ENCODE measurements at places on chromosomes 3 and 15.

GRCh38 chr15:42843699-42844098 is 76.9 kb downstream of the TTBK2 start:
- DNase-seq = no peak

GRCh38 chr15:85426481-85426880 is 46.1 kb downstream of the AKAP13 start:
- DNase-seq = no peak

DNA sequence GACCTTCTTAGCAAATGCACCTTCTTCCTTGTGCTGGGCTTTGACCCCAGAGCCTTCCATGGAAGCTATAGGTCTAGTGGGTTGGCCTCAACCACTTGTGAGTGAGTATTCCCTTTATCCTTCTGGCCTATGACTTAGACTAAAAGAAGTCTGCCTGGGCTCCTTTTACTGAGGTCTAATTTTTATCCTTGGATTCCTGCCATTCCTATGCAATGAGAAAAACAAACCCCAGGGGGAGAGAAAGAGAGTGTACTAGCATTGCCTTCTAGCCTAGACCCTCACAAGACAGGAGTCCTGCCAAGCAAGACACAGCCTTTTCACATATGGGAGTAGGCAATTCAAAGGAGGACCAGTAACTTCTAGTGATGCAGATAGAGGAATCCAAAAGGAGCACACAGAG is 155.4 kb downstream of the PPM1L start:
- DNase-seq = no peak

- DNase-seq = no peak
These were observed 127.9 kb downstream of the CD47 start for GRCh38 chr3:107962946-107963345.

- DNase-seq = no peak
These were observed 22.5 kb downstream of the POPDC2 start for GRCh38 chr3:119637679-119638477.

DNA sequence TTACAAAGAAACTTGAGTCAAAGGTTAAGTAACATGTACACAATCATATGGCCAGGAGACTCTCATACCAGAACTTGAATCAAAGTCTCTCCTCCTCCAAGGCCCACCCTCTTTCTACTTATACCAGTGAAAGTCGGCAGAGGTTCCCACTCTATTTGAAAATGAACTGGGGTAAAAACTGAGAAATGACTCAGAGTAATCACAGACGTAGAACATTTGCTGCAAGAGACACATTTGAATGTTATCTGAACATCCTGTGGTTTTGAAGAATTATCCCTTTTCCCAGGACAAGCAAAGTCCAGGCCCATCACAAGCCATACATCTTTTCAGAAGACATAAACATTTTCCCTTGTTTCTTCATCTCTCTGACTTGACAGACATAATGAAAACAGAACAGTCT is 55.8 kb downstream of the SHOX2 start:
- no peak for DNase-seq

DNA sequence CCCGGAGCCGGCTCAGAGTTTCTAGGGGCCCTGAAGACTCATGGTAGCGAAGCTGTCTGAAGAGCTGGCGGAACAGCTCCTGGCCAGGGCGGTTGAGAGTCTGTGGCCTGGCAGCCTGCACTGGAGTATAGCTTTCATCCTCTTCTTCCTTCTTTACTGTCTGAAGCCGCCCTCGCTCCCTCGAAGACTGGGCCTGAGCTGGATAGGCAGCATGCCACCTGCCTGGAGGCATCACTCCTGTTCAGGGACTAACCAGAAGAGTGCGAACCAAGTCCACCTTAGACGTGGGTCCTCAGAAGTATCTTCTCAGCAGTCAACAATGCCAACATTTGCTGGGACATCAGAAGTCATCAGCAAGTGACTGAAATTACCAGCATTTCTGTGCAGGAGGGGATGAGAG is 22.2 kb downstream of the ZNF445 start:
- no peak for DNase-seq

GRCh38 chr3:24545887-24546286 is 51.2 kb upstream of the THRB start:
- no peak for DNase-seq

- no peak for DNase-seq
These were observed 432.0 kb upstream of the TBL1XR1 start for GRCh38 chr3:177629276-177629675.

DNA sequence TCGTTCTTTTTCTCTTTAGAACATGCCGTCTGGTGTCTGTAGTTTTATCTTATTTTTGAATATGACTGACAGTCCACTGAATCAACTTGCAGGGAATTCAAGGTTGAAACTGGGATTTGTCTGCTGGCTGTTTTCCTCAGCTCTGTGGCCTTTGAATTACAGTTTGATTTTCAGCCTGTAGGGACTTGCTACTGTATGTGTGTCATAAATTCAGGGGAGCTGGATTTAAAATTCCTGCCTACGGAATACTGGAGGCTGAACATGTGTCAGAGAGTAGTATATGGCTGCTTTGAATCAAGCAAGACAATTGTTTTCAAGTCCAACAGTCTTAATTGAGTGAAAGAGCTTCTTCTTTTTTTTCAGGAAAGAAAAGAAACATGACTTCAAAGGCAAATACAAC is 33.9 kb downstream of the RARB start:
- DNase-seq = no peak

GRCh38 chr3:89571298-89571697 is 463.9 kb downstream of the EPHA3 start:
- no peak for DNase-seq

GRCh38 chr15:89728254-89728653 is 22.8 kb downstream of the MESP1 start:
- DNase-seq = no peak

DNA sequence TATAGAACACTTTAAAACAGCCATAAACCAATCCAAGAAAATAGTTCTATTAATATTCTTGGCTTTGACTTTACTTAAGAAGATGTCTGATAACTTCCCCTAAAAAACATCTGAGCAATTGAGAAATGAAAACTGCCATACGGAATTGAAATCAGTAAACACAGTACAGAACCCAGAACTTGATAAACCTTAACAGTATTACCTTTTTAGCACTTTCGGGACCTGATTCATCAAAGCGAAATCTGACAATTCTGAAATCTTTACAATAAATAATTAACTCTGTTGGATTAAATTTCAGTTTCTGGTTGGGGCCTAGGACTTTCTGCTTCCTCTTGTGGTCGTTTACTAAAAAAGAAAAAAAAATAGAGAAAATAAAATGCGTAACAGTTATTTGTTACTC is 17.3 kb downstream of the MTMR10 start:
- DNase-seq = no peak

DNA sequence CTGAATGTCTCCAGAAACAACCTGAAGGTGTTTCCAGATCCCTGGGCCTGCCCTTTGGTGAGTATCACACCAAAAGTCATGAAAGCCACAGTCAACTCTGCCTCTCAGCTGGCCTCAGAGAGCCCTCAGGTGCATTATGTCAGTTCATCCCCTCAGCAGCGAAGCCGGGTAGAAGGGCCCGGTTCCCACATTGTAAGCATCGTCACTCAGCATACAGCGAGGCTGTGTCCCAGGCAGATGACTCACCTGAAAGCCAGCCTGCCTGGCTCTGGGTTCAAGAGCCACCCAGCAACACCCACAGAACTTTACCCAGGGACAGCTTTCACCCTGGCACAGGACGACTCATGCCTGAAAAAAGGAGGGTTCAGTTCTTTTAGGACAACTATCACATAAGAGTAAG is 91.6 kb downstream of the LRRK1 start:
- no peak for DNase-seq

- no peak for DNase-seq
These were observed 22.4 kb upstream of the THUMPD3 start for GRCh38 chr3:9340472-9340902.

DNA sequence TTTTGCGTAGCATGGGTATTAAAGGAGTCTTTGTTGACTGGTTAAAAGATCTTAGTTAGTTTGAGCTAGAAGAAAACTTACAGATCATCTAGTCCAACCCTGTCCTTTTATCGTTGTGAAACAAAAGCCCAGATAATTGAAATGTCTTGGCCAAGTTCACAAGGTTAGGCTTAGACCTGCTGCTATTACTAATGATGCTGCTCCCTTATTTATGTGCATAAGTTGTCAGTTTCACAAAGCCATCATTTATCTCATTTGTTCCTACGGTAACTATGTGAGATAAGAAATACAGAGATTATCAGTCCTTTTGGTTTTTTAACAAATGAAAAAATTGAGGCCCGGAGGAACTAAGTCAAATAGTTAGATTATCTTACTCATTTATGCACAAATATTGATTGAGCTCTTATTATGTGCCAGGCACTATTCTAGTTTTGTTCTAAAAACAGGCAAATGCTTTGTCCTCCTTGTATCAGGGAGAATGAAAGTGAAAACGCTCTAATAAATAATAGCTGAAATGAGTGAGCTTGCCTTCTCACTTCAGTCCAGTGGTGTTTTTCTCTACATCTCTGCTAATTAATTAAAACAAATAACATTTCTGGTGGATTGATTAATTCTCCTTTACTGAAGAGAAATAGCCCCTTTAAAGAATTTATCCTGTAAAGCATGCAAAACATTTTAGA is 49.1 kb upstream of the TPRG1 start:
- DNase-seq = no peak

- no peak for DNase-seq
These were observed 21.9 kb downstream of the KLHL6 start for GRCh38 chr3:183533412-183534132.

- DNase-seq = no peak
These were observed 199.5 kb upstream of the TBL1XR1 start for GRCh38 chr3:177396733-177397132.

GRCh38 chr3:160725338-160725737 is 30.7 kb upstream of the PPM1L start:
- DNase-seq = no peak

- DNase-seq = no peak
These were observed 83.3 kb downstream of the GLDN start for GRCh38 chr15:51424780-51425179.

DNA sequence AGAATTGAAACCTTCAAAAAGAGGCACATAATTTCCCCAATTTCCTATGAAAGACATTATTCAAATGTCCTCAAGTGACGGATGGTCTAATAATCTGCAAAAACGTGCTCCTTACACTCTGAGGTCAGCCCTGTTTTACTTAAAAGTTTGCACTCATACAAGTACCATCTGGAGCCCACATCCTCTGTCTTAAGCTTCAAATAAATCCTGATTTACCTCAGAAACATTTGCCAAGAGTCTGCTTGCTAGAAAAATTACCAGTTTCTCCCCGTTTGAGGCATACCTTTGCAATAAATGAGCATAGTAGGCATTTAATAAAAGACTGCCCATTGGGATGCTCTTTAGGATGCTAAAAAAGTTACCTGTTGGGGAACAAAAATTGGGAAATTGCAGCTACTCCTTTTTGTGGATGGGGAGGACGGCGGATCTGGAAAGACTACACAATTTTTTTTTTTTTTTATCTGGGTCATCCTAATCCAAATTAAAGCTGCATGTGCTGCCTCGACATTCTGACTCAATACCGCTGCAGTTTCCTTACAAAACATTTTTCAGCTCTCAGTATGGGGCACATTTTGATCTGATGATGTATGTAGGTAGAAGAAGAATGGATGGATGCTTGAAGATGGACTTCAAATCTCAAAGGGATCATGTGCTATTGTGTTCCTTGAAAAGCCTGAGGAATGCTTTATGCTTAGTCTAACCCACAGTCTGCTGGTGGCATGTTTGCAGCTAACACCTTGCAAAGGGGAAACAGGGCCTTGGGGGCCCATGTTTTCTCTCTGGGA is 233.7 kb upstream of the ADAMTS9 start:
- DNase-seq = no peak

- DNase-seq = no peak
These were observed 40.8 kb downstream of the MKRN3 start for GRCh38 chr15:23606226-23606625.

GRCh38 chr3:41629986-41630385 is 331.9 kb downstream of the ULK4 start:
- DNase-seq = no peak

- no peak for DNase-seq
These were observed 631 bp downstream of the CYP1A1 start for GRCh38 chr15:74724570-74725224.

- DNase-seq = no peak
These were observed 138.6 kb downstream of the OPA1 start for GRCh38 chr3:193731656-193732055.

DNA sequence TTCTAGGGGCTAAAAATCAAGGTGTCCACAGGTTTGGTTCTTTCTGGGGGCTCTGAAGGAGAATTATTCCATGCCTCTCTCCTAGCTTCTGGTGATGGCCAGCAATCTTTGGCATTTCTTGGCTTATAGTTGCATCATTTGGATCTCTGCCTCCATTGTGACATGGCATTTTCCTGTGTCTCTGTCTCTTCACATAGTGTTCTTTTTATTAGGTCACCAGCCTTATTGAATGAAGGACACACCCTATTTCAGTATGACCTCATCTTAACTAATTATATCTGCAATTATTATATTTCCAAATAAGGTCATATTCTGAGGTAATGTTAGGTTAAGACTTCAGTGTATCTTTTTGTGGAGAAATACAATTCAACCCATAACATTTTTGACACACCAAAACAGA is 3.2 kb upstream of the GBE1 start:
- no peak for DNase-seq

DNA sequence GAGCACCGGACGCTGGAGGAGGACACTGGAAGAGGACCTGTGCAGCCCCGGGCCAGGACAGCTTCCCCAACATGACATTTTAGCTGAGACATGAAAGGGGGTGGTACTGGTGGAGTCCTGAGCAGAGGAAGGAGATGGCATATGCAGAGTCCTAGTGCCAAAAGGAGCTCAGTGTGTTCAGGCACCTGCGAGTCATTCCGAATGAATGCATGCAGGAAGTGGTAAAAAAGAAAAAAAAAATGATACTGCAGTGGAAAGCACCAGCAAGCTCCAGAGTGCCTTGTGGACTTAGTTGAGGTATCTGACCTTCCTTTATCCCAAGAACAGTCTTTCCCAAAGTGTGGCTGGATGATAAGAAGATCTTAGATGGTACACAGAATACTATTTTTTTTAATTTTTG is 6.6 kb upstream of the ZNF148 start:
- no peak for DNase-seq

- no peak for DNase-seq
These were observed 953.1 kb upstream of the NR2F2 start for GRCh38 chr15:95377258-95377852.

DNA sequence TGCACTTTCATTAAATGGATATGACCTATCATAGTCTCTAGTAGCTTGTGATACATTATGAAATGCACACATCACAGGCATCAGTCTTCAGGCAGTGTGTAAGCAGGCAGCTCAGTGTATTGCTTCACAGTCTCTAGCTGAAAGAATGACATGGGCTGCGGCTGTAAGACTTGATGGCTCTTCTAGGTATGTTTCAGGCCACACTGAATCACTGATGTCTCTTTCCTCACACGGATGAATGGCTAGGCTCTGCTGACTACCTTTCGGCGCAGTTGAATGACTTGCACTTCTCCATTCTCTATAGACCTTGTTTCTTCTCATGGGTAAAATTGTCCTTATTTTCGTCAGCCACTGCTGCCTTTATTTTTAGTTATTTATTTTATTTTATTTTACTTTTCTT is 15.4 kb downstream of the APH1B start:
- no peak for DNase-seq

Measured in amygdala (tissue), 56 donors.